ENCODE measurements at places on chromosomes 3 and 15.

DNA sequence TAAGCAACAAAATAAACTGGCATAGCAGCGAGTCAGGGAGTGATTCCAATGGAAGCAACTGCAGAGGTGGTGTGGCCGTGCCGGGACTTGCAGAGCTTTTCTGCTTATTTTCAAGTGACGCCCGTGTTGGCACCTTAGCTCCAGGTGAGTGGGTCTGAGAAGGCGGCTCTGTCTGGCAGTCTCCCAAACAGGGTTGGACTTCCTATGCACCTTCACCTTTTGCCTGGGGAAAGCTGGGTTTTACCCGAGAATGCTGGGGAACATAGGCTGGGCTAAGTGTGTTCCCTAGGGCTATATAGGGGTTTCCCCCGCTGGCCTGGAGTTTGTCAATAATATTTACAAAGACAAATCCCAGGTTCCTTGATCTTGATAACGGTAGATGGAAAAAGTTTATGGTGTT is 179.9 kb upstream of the TBL1XR1 start:
- DNase-seq = no peak

DNA sequence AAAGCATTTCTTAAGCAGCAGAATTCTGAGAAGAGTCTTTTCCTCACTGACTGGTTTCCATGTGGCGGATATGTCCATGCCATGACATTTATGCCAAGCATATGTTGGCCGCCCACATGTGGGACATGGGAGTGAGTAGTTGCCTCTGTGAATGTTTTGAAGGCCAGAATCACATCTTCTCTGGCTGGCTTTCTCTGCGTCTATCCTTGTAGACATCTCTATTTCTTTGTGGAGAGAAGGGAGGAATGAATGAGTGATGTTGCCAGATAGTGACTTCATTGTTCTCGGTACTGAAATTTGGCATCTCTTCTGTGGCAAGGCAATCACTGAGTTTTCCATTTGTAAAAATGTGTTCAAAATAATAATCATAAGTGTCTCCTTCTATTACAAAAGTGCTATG is 316.0 kb downstream of the CLSTN2 start:
- DNase-seq = no peak

DNA sequence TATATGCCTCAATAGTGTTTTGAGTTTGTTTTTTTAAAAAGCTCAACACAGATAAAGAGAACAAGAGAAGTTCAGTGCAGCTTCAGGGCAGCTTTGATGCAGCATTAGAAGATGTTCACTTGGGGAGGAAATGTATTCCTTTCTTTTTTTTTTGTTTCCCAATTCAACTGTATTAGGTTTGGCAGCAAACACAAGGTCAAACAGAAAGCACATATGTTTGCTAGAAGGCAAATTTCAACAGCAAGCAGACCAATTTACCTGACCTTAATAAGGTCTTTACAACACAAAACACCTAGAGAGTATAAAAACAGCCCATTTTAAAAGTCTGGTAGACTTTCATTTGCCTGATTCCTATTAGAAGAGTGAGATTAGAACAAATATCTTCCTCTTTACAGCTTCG is 7.3 kb upstream of the CDAN1 start:
- DNase-seq = no peak

GRCh38 chr3:134081211-134081610 is 51.5 kb upstream of the SLCO2A1 start:
- no peak for DNase-seq

- no peak for DNase-seq
Measured at GRCh38 chr3:42501321-42501680, 1.1 kb upstream of the VIPR1 start.

DNA sequence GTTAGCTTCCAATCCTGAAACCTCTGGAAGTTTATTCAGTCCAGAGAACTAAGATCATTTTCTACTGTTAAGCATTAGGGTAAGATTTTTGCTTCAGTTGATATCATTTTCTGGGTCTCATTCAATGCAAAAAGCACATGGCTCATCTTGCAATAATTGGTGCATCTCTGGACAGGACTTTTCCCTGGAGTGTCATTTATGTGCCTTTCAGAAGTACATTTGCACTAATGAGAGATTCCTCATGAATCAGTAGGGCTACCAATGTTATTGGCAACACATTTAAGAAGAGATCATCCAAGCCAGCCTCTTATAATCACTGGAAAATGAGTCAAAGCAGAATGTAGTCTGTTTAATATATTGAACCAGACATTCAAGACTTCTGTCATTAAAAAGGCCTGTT is 224.2 kb upstream of the CHRNA7 start:
- no peak for DNase-seq

GRCh38 chr3:141913150-141913811 is 36.8 kb downstream of the ATP1B3 start:
- DNase-seq = peak; percentile 7

DNA sequence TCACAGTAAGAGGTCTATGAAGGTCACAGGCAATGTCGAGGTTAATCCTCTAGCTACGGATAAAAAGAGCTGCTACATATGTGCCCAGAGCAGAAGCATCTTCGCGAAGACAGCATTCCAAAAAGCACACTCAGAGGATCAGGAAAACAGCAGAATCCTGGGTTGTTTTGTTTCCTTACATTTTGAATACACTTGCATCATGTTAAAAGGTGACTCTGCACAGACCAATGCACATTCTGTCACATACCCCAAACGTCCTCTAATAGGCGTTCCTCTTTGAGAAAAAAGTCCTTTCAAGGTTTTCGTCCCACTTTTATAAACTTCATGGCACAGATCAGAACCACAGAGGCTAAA is 52.7 kb downstream of the VGLL4 start:
- DNase-seq = no peak

GRCh38 chr3:12158387-12159226 is at the start of gene TIMP4:
TIMP4 (minus strand) TSS chr3:12158912; CDS start chr3:12158840, 72 bp downstream.
- DNase-seq = no peak

- DNase-seq = peak; percentile 64
Measured at GRCh38 chr3:179949412-179949811, 87.3 kb downstream of the PEX5L start.

- no peak for DNase-seq
Measured at GRCh38 chr3:55540579-55540978, 53.5 kb upstream of the WNT5A start.

DNA sequence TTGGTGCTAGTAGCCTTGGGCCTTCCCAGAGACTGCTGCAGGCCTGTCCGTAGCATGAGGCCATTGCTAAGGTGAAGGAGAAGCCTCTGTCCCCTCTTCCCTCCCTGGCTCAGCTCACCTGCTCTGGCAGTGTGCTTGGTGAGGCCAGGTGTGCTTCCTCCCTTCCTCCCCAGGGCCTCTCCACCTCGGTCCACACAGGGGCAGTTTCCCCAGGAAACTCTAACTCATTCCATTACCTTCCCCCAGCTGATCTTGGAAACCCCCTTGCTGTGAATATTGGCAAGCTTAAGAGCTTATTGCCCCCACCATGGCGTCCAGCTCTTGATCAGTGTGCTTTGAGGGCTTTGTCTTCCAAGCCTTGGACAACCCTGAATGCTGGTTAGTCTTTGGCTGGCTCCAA is 52.7 kb downstream of the ZNF445 start:
- no peak for DNase-seq

GRCh38 chr3:132829101-132829500 is 106.9 kb upstream of the NPHP3 start:
- no peak for DNase-seq

- no peak for DNase-seq
Measured at GRCh38 chr3:39193391-39193790, 996 bp upstream of the XIRP1 start.

- DNase-seq = no peak
Measured at GRCh38 chr3:138081371-138082084, 33.9 kb downstream of the DZIP1L start.

GRCh38 chr3:19742935-19743334 is 191.1 kb downstream of the EFHB start:
- DNase-seq = no peak

DNA sequence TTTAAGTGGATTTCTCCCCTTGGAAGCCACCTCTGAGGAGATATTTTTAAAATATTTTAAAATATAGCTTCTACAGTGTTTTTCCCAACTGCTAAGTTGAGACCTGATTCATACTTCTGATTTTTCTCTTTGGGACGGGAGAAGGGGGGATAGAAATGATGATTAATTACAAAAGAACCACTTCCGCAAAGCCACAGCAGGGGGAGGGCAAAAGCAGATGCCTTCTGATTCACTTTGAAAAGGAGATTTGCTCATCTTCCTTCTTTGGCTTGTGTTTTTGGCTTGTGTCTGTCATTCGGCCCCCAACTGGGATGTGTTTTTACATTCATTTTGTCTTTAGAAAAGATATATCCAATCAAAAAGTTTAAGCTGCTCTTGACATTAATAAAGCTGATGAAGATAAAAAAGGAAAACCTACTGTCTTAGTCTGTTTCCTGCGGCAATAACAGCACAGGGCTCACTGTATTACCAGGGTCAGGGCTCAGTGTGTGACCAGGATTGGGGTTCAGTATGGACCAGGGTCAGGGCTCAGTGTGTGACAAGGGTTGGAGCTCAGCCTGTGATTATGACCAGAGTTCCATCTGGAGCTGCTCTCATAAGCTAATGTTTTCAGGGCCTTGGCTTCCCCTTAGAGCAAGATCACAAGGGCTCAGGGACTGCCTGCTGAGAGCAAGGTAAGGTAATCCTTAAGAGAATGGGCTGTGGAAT is 223.2 kb downstream of the MTHFS start:
- no peak for DNase-seq

- DNase-seq = no peak
Measured at GRCh38 chr15:82058517-82059204, 12.8 kb upstream of the MEX3B start.

DNA sequence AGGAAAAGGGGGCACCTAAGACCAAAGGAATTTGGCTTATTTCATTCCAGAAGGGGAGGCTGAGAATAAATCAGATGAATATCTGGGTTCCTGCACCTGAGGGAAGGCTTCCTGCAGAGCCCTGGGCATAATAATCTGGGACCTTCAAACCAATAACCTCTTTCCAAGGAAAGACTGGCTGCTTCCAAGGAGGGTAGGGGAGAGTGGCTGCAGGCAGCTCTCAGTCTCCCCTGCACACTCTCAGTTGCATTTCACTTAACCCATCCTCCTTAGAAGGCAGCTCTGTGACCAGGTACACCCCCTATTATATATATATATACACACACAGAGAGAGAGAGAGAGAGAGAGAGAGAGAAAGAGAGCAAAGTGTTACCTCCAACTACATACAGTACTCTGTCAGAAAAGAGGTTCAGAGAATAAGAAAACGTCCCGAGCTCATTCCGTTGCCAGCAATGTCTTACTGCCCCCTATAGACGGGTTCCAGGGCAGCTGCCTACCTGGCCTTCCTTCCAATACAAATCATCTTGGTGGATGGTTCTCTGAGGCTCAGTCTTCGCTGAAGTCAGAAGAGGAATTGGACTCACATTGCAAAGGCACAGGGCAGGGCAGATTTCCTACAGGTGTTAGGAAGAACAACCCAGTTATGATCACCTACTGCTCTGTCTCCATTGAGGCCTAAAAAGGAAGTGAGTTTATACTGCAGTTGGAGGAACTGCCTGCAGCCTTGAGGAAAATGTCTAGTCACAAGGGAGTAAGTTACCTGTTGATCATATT is 26.1 kb downstream of the CAPN3 start:
- no peak for DNase-seq

- DNase-seq = no peak
Measured at GRCh38 chr15:101112336-101113113, 139.3 kb downstream of the CHSY1 start.

- DNase-seq = no peak
Measured at GRCh38 chr3:149401926-149402310, 24.5 kb upstream of the TM4SF1 start.

DNA sequence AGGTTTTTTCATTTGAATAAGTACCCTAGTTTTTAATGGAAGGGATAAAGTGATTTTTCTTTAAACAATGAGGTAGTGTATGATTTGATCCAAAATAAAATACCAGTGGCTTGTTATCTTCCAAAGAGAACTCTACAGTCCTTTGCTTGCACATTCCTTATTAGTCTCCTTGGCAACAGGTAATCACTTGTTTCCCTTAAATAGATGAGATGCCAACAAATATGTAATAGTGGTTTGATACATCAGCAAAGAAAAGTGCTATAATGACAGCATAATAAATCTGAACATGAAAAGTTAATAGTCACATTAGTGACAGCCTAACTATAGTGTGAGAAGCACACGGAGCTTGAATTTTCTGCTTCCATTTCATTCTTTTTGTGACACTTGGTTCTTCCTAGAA is 360.2 kb downstream of the ZNF385D start:
- no peak for DNase-seq

GRCh38 chr15:39304201-39304841 is 276.6 kb upstream of the THBS1 start:
- DNase-seq = no peak

- DNase-seq = no peak
Measured at GRCh38 chr3:119613872-119614271, 16.2 kb downstream of the PLA1A start.

DNA sequence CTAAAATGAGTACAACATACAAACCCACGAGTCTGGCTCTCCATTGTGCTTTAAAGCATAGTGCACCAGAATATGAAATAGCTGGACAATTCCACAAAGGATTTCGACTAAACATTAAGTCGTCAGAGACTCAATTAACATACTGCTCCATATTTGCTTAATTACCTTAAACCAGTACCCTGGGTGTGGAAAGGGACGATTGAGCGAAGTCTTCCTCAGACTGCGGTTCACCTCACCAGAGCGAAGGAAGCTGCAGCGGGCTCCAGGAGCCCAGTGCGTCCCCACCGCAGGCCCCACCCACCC is 218 bp upstream of the TRPC1 start:
- no peak for DNase-seq
